ENCODE measurements at places on chromosomes 3 and 15. TPM values are rescaled to one million over a fixed set of nuclear protein-coding genes. Genes with fewer than 3 reads are reported as not detected.

Gene MORC1
- total RNA-seq: not detected

Gene PLS1
- 1.6 TPM for total RNA-seq

Gene SLC51B
- not detected for total RNA-seq

Gene KCNAB1
- total RNA-seq: not detected

Gene GOLGA6L10
- total RNA-seq: 1.1 TPM

Gene KBTBD13
- total RNA-seq: not detected

Measured in GM12878 (cell line).